ENCODE measurements at places on chromosomes 1 and 21. TPM values are rescaled to one million over a fixed set of nuclear protein-coding genes. Genes with fewer than 3 reads are reported as not detected.

DNA sequence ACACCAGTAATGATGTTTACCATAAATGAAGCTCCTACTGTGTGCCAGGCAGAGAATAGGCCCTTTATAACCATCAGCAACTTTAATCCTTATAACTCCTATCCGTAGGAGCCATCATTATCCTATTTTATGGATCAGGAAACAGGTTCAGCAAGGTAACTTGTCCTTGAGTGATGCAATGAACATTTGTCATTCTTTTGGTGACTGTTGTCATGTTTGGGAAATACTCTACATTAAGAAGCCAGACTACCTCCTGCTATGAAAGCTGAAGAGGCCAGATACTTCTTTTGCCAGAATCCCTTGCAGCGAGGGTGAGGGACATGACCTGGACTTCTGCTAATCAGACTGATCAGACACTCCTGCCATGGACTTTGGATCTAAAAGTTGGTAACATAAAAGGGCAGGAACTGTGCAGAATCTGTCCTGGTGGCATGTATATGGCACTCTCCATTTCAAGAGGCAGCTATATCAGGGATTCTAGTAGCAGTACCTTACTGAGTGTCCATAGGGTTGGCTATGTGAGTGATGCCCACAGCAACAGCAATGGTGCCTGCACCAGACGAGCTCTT lies 33.1 kb upstream of the SRRM1 start:
- H3K27me3 ChIP-seq, result no peaks in the 10 kb centered on the region
- peak overlapping the region; percentile 43 for H3K27ac ChIP-seq
- DNase-seq, result peak; percentile 17
- H3K4me1 ChIP-seq, result no peaks in the 10 kb centered on the region

- H3K4me3 ChIP-seq, result no peak overlapping the region
- no peak overlapping the region for H3K27ac ChIP-seq
- no peaks in the 10 kb centered on the region for H3K36me3 ChIP-seq
- DNase-seq, result no peak
Measured at GRCh38 chr1:7463526-7463925, 307.6 kb upstream of the VAMP3 start.

GRCh38 chr1:112849425-112850033 lies 106.5 kb downstream of the SLC16A1 start:
- H3K36me3 ChIP-seq, result no peaks in the 10 kb centered on the region
- H3K4me3 ChIP-seq, result peak overlapping the region; percentile 65
- H3K27ac ChIP-seq, result no peak overlapping the region
- peaks cover 7% of the 10 kb centered on the region for H3K4me1 ChIP-seq
- no peak for DNase-seq
- H3K27me3 ChIP-seq, result peaks cover 30% of the 10 kb centered on the region

- no peak overlapping the region for H3K27ac ChIP-seq
- no peak for DNase-seq
- H3K4me3 ChIP-seq, result no peak overlapping the region
- no peaks in the 10 kb centered on the region for H3K36me3 ChIP-seq
Measured at GRCh38 chr1:201964261-201964660, 9.0 kb downstream of the TIMM17A start.

DNA sequence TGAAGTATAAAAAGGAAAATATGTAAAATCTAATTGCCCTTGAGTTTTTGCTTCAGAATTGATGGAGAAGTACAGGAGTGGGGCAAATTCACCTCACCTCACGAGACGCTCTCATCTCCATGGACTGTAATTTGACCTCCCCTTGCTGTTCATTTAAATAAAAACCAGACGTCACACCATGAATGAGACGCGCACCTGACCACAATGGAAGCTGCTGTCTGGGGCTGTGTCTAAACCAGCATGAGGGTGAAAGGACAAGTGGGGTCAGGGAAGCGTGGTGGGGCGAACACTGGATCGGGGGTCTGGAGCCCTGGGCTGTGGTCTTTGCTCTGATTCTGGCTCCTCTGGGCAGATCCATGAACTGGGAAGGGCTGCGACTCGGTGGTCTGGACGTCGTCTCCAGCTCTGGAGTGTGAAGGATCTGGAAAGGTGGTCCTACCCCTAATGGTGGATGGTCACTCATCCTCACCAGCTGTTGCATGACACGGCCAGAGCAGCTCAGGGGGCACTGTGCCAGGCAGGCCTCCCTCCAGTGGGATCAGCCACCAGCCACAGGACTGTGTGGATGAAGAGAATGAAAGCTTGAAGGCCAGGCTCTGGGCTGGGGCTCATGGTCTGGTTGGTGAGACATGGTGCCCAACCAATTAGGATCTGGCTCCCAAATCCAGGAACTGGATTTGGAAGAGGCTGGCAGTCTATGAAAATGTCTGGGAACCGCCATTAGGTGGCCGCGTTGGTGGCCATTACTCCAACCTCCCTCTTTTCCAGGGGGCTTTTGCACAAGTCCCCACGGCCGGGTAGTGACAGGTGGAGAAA lies 728.6 kb downstream of the PTPRU start:
- no peak for DNase-seq
- H3K27me3 ChIP-seq, result no peaks in the 10 kb centered on the region
- no peaks in the 10 kb centered on the region for H3K36me3 ChIP-seq
- H3K4me3 ChIP-seq, result no peak overlapping the region
- H3K27ac ChIP-seq, result no peak overlapping the region
- H3K4me1 ChIP-seq, result no peaks in the 10 kb centered on the region

GRCh38 chr1:73056826-73057225 lies 774.5 kb upstream of the NEGR1 start:
- no peaks in the 10 kb centered on the region for H3K27me3 ChIP-seq
- no peak overlapping the region for H3K4me3 ChIP-seq
- H3K36me3 ChIP-seq, result no peaks in the 10 kb centered on the region
- no peak for DNase-seq
- H3K4me1 ChIP-seq, result no peaks in the 10 kb centered on the region
- H3K27ac ChIP-seq, result no peak overlapping the region

- H3K36me3 ChIP-seq, result no peaks in the 10 kb centered on the region
- no peaks in the 10 kb centered on the region for H3K27me3 ChIP-seq
- no peak overlapping the region for H3K27ac ChIP-seq
- peaks cover 3% of the 10 kb centered on the region for H3K4me1 ChIP-seq
Measured at GRCh38 chr1:30693822-30694221, 29.6 kb downstream of the MATN1 start.

DNA sequence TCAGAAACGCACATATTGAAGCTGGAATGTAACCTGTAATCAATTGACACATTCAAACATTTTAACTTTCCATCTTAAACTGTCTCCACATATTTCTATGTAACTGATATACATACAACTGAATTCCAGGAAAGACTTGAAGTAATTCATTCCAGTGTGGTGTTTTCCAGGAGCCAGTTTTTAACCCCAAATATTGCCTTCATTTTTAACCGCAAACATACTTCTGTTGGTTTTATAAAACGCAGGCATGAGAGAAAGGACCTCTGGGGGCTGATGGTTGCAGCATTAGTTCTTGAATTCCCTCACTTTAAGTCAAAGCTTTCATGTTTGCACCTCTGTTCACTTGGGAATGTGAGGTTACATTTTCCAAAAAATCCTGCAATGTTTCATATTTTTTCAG lies 204.1 kb downstream of the CRB1 start:
- no peak overlapping the region for H3K4me3 ChIP-seq
- H3K27ac ChIP-seq, result no peak overlapping the region
- H3K36me3 ChIP-seq, result no peaks in the 10 kb centered on the region
- H3K27me3 ChIP-seq, result no peaks in the 10 kb centered on the region

DNA sequence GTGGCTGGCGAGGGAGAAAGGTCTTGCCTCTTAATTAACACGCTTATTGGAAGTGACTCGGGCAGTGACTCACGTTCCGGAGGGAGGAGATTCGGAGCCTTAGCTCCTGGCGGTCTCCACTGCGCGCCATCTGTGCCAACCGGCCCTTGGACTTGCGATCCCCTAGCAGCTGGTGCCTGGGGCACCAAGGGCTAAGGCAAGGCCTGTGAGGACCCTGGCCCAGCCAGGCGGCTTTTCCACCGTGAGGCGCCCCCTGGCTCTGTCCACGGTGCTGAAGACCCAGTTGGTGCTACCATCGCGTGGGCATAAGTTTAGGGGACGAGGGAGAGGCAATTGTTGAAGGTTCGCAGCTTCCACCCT lies 1.3 kb upstream of the SYT6 start:
- peaks cover 12% of the 10 kb centered on the region for H3K4me1 ChIP-seq
- H3K27me3 ChIP-seq, result peaks cover 61% of the 10 kb centered on the region
- H3K27ac ChIP-seq, result no peak overlapping the region
- no peak for DNase-seq
- H3K4me3 ChIP-seq, result no peak overlapping the region
- no peaks in the 10 kb centered on the region for H3K36me3 ChIP-seq

DNA sequence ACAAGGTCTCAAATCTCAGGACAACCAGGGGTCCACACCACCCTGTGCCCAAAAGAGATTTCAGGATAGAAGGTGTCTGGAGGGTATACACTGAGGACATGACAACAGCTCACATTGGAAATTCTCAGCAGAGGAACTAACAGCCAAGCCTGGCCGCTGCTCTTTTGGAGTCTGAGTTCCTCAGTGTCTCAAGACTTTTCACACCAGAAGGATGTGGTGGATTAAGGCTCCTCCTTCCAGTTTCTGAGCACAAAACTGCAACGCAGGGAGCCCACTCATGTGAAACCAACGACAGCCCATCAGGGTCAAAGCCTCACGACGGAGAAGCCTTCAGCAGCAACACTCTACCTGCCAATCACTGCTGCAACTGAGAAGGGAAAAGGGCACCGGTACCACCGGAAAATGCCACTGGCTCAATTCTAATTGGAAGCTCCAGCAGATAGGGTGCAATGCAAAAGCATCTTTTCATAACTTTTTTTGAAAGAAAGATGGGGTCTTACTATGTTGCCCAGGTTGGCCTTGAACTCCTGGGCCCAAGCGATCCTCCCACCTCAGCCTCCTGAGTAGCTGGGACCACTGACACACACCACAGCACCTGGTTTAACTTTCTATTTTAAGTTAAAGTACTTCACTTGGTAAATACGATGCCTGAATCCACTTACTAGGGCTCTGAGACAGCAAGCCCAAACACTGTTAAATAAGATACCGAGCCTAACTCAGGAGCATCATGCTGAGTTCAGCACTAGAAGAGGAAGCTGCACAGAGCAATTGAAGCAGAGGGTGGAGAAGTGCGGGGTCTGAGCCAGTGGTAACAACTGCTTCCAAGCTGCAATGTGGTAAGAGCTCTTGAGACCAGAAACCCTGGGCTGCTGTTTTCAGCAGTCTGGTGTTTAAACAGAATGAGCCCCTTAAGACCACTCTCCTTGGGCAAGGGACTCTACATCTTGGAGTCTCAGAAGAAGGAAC lies 7.8 kb downstream of the CAPZB start:
- no peaks in the 10 kb centered on the region for H3K27me3 ChIP-seq
- H3K4me3 ChIP-seq, result no peak overlapping the region
- H3K27ac ChIP-seq, result peak overlapping the region; percentile 74
- no peak for DNase-seq
- no peaks in the 10 kb centered on the region for H3K36me3 ChIP-seq

GRCh38 chr1:232036181-232036933 lies 409.8 kb downstream of the DISC1 start:
- H3K27ac ChIP-seq, result no peak overlapping the region
- no peak overlapping the region for H3K4me3 ChIP-seq
- DNase-seq, result no peak
- no peaks in the 10 kb centered on the region for H3K4me1 ChIP-seq

GRCh38 chr1:147600119-147601111 lies 59.1 kb downstream of the BCL9 start:
- peaks cover 4% of the 10 kb centered on the region for H3K4me1 ChIP-seq
- no peaks in the 10 kb centered on the region for H3K27me3 ChIP-seq
- peak overlapping the region; percentile 94 for H3K27ac ChIP-seq
- no peaks in the 10 kb centered on the region for H3K36me3 ChIP-seq

DNA sequence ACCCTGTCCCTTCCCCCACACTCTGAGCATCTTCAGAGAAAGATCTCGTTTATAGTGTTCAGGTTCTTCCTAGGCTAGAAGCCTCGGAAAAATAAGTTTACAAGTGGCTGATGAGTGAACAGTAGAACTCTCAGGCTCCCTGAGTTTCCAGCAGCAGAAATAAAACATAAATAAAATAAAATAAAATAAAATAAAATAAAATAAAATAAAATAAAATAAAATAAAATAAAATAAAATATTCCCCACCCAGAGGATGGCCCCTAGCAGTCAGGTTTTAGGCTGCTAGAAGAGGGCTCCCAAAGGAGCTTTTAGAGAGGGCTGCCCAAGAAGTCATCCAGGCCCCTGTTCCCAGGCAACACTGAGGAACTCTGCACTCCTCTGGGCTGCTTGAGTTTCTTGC lies 55.1 kb downstream of the KCNC4 start:
- DNase-seq, result no peak
- H3K36me3 ChIP-seq, result no peaks in the 10 kb centered on the region
- no peaks in the 10 kb centered on the region for H3K27me3 ChIP-seq
- no peaks in the 10 kb centered on the region for H3K4me1 ChIP-seq
- no peak overlapping the region for H3K27ac ChIP-seq

DNA sequence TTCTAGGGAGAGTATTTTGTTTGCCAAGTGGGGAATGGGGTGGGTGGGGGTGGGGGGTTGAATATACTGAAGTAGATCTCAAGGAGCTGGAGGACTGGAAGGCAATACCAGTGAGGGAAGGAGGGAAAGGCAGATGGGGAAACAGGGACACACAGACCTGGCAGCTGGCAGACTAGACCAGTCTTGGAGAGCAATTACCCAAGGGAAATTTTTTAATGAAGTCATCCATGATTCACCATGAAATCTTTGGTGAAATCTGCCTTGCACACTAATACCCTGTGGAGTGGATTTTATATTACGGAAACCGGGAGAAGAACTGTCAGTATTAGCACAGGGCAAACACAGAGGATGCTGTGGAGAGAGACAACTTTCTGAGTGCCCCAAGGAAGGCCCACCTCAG lies 29.7 kb upstream of the MARK1 start:
- no peaks in the 10 kb centered on the region for H3K36me3 ChIP-seq
- DNase-seq, result no peak
- no peak overlapping the region for H3K27ac ChIP-seq
- H3K4me1 ChIP-seq, result no peaks in the 10 kb centered on the region
- no peak overlapping the region for H3K4me3 ChIP-seq

- no peak overlapping the region for H3K4me3 ChIP-seq
- H3K27me3 ChIP-seq, result no peaks in the 10 kb centered on the region
- no peak for DNase-seq
Measured at GRCh38 chr1:147627435-147628110, 42.8 kb downstream of the ACP6 start.

DNA sequence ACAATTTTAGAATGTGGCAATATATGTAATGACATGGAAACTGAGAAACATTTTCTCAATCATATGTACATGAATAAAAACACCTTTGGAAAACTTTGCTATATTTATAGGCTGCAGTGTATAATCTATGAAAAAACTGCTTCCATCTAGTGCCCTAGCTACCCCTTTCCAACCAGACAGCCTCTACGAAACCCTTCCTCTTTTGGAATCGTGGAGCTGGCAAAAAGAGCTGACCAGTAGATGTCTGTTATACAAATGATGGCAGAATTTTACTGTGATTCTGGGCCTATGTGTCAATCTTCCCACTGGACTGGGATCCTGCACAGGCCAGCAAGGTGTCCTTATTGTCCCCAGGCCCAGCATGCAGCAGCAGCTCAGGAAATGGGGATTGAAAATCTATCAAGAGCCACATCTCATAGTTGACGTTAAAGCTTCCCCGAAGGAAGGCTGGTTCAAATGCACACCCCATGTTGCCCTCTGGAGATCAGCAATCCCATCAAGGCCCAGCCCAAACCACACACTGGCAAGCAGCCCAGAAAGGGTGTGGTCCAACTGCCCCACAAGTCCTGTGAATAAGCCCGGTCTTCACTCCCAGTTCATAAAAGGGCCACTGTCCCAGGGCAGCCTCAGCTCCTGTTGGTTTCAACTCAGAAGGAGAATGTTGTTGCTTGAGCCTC lies 8.8 kb upstream of the FAM20B start:
- peak overlapping the region; percentile 48 for H3K27ac ChIP-seq
- no peaks in the 10 kb centered on the region for H3K36me3 ChIP-seq
- no peaks in the 10 kb centered on the region for H3K4me1 ChIP-seq
- no peak overlapping the region for H3K4me3 ChIP-seq
- DNase-seq, result peak; percentile 93
- H3K27me3 ChIP-seq, result no peaks in the 10 kb centered on the region

Gene LCE3E
- total RNA-seq, result not detected

Gene PLA2G2D
- not detected for total RNA-seq

Gene GBP5
- 2.6 TPM for total RNA-seq

Measured in breast epithelium (tissue), 4 donors.